ENCODE measurements at places on chromosomes 11 and 22.

GRCh38 chr11:131645237-131645636 lies 274.8 kb downstream of the NTM start:
- DNase-seq, result no peak

GRCh38 chr22:43923191-43923590 lies 414 bp upstream of the PNPLA3 start:
- DNase-seq, result no peak

GRCh38 chr11:130872981-130873380 lies 43.3 kb downstream of the SNX19 start:
- no peak for DNase-seq

DNA sequence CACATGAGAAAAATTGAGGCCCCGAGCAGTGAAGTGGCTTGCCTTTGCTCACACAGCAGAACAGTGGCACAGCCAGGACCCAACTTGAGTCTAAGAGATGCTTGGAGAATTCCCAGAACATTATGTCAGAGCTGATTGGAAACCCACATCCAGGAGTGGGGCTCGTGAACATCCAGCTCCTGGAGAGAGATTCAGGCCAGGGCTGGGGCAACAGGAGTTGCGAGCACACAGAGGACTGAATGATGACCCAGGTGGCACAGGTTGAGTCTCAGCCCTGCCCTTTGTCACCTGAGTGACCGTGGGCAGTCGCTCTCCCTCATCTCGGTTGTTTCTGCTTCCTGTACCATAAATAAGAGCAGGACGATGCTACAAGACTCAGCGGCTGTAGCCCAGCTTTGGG lies 102.6 kb downstream of the MYO18B start:
- no peak for DNase-seq

- DNase-seq, result no peak
Observed at GRCh38 chr11:116697639-116698038, 75.1 kb downstream of the BUD13 start.

- no peak for DNase-seq
Observed at GRCh38 chr11:68354148-68354872, 41.9 kb downstream of the LRP5 start.

- no peak for DNase-seq
Observed at GRCh38 chr11:131827430-131827829, 457.0 kb downstream of the NTM start.

GRCh38 chr11:13042873-13043342 lies 33.8 kb downstream of the RASSF10 start:
- no peak for DNase-seq

GRCh38 chr11:17391493-17392355 lies 3.3 kb upstream of the KCNJ11 start:
- DNase-seq, result no peak

DNA sequence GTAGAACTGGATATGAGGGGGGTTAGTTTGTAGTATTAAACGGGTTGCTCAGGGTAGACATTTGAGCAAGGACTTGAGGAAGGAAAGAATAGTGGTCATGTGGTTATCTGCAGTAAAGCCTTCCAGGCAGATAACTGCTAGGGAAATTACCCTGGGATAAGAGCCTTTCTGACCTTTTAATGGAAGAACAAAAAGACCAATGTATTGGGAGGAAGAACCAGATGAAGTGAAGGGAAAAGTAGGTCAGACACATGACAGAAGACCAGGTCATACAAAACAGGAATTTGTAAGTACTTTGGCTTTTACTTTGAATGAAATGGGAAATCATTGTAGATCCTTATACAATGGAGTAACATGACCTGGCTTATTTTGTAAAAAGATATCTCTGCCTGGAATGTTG lies 241.9 kb upstream of the CTSC start:
- no peak for DNase-seq

DNA sequence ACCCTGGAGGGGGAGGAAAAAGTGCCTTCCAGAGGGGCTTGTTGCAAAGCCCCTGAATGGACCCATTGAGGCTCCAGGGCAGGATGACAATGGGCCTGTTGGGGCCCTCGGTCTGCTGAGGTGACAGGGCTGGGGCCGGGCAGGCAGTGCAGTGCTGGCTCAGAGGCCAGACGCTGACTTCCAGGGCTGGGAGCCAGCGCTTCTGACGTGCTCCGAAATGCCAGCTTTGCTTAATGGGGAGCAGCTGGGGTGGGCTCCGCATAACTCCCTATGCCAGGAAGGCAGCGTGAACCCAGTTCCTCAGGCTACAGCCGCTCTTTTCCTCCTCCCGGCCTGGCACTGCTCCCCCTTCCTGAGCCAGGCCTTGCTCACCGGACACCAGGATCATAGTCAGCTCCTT lies 17.7 kb downstream of the NAV2 start:
- DNase-seq, result no peak

- DNase-seq, result no peak
Observed at GRCh38 chr11:87425391-87425790, 387.7 kb downstream of the TMEM135 start.

GRCh38 chr11:70092959-70093715 lies 15.0 kb downstream of the ANO1 start:
- DNase-seq, result no peak

DNA sequence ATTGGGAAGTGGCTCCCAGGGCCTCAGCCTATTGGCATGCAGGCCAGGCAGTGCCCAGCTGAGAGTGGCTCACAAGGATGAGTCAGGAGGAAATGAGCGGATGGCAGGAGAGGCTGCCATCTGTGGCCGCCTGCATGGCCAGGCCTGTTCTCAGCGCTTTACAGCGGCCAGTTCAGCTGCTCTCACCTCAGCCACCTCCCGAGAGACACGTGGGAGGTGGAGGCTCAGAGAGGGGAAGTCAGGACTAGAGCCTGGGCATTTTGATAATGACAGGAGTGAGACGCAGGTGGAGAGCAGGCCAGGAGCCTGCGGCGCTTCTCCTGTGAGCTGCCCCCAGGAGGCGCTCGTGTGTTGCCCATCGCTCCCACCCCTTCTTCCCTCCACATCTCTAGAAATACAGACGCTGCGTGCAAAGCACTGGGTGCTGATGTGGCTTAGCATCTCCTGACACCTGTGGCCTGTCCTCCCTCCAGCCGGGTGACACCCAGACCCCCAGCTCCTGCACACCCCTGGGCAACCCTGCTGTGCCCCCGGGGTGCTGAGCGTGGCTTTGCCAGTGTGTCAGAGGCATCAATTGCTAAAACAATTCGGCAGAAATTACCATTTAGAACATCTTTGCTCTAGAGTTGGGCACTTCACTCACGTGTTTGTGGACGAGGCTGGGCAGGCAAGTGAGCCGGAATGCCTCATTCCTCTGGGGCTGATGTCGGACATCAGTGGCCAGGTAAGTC lies 21.4 kb upstream of the PANX2 start:
- peak; percentile 57 for DNase-seq

DNA sequence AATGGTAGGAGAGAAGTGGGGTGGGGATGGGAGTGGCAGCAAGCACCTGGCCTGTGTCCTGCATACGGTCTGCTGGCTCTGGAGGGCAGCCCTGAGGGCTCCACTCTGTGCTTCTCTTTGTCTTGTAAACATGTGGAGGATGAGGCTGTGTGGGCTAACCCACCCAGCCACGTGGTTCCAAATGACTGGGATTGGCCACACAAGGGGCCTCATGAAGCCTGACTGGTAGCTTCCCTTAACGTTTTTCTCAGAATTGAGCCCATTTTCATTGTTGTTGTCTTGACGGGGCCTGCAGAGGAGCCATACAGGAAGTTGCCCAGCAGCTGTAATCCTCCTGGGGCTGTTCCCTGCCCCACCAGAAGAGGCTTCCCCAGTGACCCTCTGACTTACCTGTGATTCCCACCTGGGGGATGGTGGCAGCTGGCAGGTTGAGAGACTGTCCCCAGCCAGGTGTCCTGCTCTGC lies 18.0 kb downstream of the DERL3 start:
- DNase-seq, result no peak

GRCh38 chr11:72413914-72414628 lies 20.3 kb downstream of the CLPB start:
- DNase-seq, result peak; percentile 50

DNA sequence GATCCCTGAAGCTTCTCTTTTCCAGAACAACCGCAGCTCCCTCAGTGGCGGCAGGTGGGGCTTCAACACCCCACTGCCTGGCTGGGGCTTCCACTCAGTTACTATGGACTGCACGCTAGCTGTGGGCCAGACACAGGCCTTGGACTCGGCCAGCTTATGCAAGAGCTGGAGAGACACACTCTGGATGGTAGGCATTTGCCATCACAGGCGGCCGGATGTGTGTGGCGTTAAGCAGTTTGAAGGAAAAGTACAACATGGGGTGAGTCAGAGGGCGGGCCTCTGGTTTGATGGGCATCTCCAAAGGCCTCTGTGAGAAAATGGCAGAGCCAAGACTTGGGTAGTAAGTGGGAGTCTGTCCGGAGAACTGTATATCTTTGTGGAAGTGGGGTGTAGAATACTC lies 17.6 kb downstream of the KCNJ4 start:
- DNase-seq, result no peak

- no peak for DNase-seq
Observed at GRCh38 chr11:10551290-10551592, 10.3 kb upstream of the RNF141 start.

DNA sequence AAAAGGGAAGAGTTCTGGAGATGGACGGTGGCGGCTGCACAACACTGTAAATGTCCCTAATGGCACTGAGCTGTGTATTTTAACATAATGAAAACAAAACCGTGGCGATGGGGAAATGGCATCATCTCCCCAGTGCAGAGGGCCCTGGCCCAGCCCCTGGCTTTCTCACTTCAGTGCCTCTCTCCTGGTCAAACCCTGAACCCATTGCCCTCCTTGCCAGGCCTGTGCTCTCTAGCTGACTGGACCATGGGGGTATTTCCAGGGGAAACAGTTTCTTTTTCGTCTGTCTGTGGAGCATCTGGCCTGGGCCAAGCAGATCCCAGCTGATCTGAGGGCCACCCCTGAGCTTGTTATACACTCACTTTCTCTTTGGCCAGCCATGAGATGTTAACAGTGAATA lies 17.4 kb upstream of the NAP1L4 start:
- DNase-seq, result no peak

DNA sequence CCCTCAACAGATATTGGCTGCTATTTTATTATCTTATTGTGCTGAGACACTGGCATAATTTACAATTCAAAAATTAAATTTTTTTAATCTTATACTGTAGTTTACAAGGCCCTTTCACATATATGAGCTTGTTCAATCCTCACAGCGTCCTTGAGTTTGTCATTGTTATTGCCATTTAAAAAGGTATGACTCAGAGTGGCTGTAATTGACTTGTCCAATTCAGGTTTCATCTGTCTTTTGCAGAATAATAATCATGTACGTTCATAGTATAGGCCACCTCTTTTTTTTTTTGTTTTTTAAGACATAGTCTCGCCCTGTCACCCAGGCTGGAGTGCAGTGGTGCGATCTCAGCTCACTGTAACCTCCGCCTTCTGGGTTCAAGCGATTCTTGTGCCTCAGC lies 11.5 kb downstream of the PTPRJ start:
- no peak for DNase-seq

GRCh38 chr22:27196606-27197005 lies 539.2 kb downstream of the MIAT start:
- DNase-seq, result no peak

DNA sequence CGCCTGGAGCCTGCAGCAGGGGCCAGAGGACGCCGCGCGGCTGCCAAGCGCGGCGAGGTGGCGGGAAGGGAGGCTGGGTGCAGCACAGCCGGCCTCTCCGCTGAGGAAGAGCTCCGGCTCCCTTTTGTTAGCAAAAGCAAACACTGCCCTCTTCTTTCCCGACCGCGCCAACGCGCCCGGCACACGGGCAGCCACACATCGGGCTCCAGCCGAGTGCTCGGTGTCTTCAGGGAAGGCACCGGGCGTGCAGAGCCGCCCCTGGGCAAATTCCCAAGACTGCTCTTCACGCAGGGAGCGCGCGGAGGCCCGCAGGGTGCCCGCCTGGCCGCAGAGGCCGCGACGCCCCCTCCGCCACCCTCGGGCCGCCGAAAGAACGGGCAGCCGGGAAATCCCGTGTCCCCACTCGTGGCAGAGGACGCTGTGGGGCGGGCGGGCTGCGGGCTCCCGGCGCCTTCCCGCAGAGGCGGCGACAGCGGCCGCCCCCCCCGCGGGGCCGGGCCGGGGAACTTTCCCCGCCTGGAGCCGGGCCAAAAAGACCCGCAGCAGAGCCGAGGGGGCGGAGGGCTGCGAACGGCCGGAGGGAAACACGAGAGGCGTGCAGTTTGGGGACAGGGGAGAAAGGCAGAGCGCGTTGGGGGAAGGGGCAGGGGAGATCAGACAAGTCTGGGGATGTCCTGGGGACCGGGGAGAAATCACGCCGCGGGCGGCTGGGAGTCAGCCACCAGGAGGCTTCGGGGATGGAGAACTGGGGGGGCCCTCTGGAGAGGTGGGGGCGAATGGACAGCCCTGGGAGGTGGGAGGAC lies 931 bp downstream of the CADM1 start:
- no peak for DNase-seq

GRCh38 chr11:118843565-118843964 lies 40.1 kb upstream of the CXCR5 start:
- DNase-seq, result no peak

GRCh38 chr11:61002598-61002997 lies 31.1 kb downstream of the CD6 start:
- DNase-seq, result no peak

DNA sequence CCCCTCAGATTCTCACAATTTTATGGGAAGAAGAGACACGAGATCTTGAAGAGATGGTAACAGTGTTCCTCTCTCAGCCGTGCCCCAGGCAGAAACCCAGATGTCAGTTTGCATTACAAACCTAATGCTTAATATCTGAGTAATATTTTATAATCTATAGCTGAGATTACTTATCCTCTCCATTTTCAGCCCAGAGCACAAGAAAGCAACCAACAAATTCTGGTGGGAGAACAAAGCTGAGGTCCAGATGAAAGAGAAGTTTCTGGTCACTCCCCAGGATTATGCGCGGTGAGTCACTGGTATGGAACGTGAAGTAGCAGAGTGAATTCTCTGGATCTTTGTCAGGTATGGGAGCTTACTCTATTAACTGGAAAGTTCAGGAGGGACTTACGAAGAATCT lies 884 bp downstream of the CENATAC start:
- no peak for DNase-seq

DNA sequence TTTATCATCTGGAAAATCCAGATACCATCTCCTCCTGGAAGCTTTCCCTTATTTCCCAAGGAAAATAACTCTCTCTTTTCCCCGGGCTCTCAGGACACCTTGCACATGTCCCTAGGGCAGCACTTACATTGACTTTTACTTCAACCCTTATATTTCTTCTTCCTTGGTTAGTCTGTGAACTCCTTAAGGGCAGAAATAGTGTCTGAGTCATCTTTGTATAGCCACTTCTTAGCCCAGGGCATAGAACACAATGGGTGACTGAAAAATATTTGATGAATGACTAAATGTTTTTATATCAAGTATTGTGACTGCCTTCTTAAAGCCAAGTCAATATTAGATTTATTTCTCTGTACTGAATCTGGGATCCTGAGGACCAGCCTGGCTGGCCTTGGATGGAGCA lies 45.4 kb upstream of the MYOD1 start:
- DNase-seq, result no peak

Measured in stimulated activated CD8-positive, alpha-beta memory T cell treated with anti-CD3 and anti-CD28 coated beads, Interleukin-4, amount 100 ng/mL, for 1 hour (primary cell).